ENCODE measurements at places on chromosomes 3 and 15.
A peak's percentile ranks its signal among the peaks of the same experiment; 100 is the strongest.

- no peak for DNase-seq
Observed at GRCh38 chr3:172260381-172260780, 187.9 kb downstream of the GHSR start.

GRCh38 chr3:105534491-105534890 lies 167.8 kb downstream of the ALCAM start:
- no peak for DNase-seq

DNA sequence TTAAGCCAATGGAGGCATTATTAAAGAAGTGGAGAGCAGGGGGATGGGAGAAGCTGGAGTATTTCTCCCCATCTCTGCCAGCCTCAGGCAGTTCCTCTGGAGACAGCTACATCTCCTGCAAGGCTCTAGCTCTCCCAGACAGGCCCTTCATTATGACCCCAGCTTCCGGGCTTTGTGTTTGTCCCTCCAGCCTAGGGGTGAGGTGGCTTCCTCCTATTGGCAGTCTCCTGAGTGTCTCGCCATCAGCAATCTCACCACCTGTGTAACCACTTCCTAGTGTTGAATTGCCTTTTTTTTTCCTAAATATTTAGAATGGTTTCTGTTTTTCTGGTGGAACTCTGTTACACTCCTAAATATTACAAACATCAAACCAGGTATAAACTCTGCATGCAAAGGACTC lies 122.3 kb downstream of the FAM174B start:
- DNase-seq = no peak

DNA sequence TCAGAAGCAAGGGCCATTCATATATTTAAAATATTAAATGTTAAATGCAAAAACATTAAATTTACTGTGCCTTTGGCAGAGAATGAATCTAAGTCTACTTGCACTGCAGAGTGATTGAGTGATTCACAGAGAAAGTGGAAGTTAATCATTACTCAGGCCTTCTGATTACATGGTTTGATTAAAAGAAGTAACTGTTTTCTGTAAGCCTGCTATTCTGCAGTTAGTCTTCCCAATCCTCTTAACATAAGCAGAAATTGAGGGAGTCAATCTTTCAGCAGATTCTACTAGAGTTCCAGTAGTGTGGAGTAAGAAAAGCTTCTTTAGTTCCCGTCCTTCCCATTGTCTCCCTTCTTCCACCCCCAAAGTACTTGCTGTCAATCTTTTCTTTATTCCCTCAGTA lies 1.5 kb downstream of the NLGN1 start:
- no peak for DNase-seq

DNA sequence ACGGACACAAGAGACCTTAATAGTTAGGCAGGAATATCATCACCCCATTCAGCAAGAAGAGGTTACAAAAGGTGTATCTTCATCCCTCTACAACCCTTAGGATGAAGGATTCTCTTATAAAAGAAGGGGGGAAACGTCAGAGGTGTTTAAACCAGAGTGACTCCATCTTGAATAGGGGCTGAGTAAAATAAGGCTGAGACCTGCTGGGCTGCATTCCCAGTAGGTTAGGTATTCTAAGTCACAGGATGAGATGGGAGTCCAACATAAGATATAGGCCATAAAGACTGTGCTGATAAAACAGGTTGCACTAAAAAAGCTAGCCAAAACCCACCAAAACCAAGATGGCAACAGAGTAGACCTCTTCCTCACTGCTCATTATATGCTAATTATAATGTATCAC lies 16.5 kb downstream of the TRPM7 start:
- DNase-seq = no peak

- DNase-seq = peak; percentile 89
Observed at GRCh38 chr15:87764461-87765240, 491.9 kb downstream of the NTRK3 start.

DNA sequence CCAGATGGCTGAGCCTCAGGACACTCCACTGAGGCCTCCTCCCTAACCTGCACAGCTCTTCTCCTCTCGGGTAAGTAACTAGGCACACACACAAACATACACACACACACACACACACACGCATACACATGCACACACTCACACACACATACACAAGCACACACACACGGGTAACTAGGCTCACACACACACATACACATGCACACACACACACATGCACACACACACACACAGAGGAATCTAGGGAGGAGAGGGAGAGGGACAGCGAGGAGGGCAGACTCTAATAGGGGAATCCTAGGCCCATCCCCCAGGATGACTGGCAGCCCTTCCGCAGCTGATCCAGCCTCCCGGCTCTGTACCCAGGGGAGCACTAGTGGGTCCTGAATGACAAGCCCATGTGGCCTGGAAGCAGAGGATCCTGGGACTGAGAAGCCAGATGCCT lies 177.4 kb upstream of the LINGO1 start:
- DNase-seq = no peak

DNA sequence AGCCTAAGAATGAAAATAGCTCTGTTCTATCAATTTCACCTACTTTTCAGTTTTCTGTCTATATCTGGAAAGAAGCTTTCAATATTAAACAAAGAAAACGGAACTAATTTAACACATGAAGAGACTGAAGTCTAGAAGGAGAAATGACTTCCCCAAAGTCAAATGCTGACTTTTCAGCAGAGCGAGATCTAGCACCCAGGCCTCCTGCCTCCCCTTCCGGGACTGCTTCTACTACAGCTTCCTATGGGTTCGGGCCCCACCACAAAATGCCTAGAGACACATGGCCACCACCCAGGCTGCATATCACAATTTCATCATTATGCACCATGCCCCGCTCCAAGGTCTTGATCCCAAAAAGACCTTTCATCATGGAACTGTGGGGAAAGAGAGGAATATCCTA lies 104.5 kb downstream of the SST start:
- DNase-seq = no peak

- DNase-seq = peak; percentile 54
Observed at GRCh38 chr15:60520825-60521368, 42.0 kb upstream of the ICE2 start.

DNA sequence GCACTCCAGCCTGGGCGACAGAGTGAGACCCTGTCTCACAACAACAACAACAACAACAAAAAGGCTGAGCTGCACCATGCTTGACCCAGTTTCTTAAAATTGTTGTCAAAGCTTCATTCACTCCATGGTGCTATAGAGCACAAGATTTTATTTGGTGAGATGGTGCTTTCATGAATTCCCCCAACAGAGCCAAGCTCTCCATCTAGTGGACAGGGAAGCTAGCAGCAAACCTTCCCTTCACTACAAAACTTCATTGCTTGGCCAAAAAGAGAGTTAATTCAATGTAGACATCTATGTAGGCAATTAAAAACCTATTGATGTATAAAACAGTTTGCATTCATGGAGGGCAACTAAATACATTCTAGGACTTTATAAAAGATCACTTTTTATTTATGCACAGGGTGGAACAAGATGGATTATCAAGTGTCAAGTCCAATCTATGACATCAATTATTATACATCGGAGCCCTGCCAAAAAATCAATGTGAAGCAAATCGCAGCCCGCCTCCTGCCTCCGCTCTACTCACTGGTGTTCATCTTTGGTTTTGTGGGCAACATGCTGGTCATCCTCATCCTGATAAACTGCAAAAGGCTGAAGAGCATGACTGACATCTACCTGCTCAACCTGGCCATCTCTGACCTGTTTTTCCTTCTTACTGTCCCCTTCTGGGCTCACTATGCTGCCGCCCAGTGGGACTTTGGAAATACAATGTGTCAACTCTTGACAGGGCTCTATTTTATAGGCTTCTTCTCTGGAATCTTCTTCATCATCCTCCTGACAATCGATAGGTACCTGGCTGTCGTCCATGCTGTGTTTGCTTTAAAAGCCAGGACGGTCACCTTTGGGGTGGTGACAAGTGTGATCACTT lies 2.0 kb downstream of the CCR5 start:
- DNase-seq = no peak

DNA sequence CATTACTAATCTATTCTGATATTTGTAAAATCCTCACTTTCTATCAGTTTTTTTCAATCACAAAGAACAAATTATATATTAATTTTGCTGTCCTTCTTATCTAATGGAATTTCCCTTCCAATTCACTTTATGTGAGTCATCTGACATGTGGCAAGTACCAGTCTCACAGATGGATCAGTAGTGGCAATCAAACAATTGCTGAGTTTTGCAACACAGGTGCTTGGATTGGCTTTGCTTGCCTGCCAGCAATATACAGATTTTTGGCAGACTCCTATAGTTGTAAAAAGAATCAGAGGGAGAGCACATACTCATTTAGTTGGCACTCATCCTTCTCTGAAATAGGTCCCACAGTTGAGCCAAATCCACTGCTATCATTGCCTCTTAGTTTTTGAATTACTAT lies 83.7 kb downstream of the BCHE start:
- DNase-seq = no peak

DNA sequence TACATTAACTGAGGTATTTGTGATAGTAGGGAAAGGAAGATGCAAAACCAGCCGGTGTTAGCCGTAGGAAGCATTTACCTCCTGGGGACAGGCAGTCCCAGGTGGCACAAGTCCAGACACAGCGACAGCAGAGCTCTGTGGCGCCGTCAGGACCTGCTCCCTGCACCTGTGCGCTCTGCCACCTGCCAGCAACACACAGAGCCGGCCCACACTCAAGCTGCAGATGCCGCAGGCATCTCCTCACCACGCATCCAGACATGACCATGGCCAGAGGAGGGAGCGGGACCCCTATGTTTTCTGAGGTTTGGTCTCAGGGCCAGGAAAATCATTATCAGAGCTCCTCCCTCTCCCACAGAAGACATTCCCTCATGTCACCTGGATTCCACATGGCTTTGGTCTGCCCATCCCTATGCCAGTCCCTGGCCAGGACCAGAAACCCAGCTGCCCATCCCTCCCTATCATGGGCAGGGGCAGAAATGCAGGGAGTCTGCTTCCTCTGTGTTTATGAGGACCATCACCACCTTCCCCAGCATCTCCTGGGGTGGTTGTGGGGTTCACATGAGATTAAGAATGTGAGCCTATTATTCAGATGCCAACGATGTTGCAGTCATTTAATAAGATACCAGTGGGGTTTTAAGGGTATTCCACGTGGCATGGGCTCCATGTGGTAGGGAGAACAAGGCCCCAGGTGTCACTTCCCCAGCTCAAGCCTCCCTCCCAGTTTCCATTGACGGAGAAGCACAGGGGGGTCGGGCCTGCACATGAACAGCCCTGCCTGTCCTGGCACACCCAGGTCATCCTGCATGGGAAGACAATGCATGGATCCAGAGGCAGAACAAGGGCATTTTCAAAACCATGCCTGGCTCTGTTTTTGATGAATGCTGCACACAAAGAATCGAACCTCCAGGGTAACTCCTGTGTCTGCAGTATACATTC lies 251.1 kb downstream of the OCA2 start:
- DNase-seq = no peak

DNA sequence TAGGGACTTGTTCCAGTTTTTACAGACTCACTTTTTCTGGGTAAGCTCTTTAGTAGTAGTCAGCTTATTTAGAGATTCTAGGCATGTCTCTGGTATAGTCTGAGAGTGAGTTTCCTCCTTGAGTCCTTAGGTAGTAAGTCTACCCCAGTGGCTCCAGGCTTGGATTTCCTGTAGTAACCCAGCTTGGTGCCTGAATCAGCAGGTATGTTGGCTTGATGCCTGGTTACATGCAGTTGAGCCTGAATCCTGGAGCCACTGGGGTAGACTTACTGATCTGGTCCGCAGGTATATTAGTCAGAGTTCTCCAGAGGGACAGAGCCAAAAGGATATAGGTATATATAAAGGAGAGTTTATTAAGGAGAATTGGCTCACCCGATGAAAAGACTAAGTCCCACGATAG lies 85.8 kb upstream of the RBMS3 start:
- DNase-seq = no peak

- no peak for DNase-seq
Observed at GRCh38 chr15:77688693-77689092, 56.0 kb upstream of the LINGO1 start.

- DNase-seq = no peak
Observed at GRCh38 chr3:143502081-143502480, 346.2 kb downstream of the SLC9A9 start.

DNA sequence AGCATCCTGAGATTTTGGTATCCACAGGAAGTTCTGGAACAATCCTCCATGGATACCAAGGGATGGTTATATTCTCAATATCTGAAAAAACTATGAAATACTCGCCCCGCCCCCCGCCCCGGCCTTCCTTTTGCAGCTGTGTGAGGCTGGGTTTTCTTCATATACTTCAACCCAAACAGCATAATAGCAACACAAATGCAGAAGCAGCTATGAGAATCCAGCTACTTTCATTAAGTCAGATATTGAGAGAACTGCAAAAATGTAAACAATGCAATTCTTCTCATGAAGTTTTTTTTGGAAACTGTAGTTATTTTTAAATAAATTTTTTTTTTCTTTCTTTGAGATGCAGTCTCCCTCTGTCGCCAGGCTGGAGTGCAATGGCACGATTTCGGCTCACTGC lies 10.9 kb upstream of the IDH2 start:
- DNase-seq = no peak

GRCh38 chr3:29144807-29145206 lies 136.1 kb upstream of the RBMS3 start:
- DNase-seq = no peak

- DNase-seq = no peak
Observed at GRCh38 chr15:26260517-26261133, 397.5 kb upstream of the ATP10A start.

GRCh38 chr3:12345141-12345561 lies 56.3 kb downstream of the PPARG start:
- no peak for DNase-seq

- no peak for DNase-seq
Observed at GRCh38 chr3:100966049-100966491, 27.2 kb downstream of the ABI3BP start.

DNA sequence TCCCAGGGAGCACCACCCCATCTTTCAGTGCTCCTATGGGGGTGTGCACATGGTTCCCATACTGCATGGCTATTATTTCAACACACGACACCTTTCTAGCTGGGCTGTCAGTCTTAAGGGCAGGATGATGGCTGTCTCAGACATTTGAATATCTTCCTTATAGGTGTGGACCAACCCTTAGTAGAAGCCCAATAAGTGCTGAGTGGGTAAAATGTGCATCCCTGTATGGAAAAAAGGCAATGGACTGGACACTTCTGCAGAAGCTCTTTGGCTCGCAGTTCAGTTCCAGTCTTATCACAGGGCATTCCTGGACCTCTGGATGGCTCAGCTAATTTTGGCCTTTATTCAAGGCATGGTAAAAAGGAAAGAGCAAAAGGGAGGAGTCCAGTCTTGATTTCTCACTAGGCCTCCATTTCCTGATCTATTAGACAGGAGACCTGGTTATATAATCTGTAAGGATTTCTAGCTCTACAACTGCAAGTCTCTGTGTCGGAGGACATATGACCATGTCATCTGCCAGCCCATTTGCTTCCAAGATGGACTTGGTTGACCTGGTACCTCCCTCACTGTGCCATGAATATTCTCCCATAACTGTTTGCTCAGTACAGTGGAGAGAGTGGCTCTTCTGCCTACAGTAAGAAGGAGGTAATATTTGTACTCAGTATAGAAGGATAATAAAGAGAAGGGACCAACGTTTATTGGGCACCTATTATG lies 53.8 kb upstream of the RASGRP1 start:
- DNase-seq = no peak
